ENCODE measurements at places on chromosomes 16 and 17.

- DNase-seq: no peak
Observed at GRCh38 chr17:8470447-8471047, 34.9 kb downstream of the NDEL1 start.

DNA sequence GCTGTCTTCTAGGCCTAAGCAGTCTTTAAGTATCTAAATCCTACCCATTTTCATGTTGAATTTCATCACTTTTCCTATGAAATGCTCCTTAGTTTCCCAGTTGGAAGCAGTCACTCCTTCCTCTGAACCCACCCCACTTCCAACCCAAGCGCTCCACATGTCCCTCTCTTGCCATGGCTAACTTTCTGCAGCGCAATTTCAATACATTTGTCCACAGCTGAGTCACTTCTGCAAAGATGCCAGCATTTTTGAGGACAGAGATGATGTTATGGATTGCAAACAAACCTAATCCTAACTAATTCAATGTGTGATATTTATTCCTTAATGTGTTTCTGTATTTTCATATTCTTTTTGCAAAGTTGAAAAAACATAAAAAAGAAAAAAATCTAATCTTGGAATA lies 71.7 kb downstream of the HLF start:
- no peak for DNase-seq

GRCh38 chr17:16294560-16294959 lies 58.7 kb downstream of the CENPV start:
- DNase-seq: no peak

- DNase-seq: no peak
Observed at GRCh38 chr16:76705892-76706291, 428.7 kb downstream of the CNTNAP4 start.

DNA sequence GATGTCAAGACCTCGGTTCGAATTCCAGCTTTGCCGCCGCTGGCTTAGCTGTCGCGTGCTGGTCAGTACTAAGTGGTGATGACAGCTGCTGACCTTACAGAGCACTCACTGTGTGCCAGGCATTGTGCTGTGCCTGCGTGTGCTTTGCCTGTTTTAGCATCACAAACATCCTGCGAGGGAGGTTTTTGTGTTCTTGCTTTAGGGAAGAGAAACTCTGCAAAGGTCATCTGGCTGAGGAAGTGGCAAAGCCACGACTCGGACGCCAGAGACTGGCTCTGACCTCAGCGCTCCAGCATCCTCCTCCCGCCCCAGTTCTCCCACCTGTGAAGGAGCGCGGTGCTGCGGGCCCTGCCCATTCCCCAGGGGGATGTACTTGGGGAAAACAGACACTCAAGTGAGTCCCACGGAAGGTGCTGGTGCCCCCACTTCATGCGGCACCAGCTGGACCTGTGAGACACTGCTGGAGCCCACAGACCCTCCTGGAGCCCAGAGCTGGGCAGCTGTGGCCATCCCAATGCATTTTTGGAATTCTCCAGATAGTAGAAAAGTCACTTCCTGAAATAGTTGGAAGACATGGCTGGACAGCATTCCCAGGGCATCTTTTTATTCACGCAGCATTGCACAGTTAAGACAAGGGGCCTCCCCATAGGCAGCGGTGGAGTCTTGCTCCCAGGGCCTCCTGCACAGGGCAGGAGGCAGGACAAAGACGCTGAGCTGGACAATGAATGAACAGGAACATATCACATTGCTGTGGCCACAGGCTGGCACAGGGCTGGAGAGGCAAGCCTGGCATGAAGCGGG lies 20.0 kb upstream of the HERPUD1 start:
- DNase-seq: no peak

DNA sequence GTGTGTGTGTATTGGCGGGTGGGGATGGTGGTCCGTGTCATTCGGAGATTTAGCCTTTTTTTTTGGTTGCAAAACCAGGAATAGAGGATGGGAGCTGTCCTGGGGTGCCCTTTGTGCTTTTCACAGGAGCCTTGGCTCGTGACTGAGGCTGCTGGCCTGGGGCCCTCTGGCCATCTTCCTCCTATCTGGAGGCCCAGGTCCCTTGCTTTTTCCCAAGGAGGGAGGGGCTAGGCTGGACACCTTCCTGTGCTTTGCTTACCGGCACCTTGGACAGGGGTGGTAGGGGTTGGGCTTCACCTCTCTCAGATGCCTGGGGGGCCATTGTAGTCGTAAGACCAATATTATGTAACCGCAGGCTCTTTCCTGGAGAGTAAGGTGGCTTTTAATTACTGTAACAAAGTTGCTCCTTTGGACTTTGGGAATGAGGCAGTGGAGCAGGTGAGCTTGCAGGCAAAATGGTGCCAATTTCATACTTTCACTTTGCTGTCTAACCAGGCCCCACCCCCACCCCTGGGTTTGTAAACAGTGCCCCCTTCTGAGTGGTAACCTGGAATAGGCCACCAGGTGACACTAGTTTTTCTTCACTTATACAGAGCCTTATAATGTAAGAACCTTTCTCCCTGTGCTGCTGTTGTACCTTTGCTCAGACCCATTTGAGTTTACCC lies 1.2 kb downstream of the DYNLL2 start:
- DNase-seq: peak; percentile 50

DNA sequence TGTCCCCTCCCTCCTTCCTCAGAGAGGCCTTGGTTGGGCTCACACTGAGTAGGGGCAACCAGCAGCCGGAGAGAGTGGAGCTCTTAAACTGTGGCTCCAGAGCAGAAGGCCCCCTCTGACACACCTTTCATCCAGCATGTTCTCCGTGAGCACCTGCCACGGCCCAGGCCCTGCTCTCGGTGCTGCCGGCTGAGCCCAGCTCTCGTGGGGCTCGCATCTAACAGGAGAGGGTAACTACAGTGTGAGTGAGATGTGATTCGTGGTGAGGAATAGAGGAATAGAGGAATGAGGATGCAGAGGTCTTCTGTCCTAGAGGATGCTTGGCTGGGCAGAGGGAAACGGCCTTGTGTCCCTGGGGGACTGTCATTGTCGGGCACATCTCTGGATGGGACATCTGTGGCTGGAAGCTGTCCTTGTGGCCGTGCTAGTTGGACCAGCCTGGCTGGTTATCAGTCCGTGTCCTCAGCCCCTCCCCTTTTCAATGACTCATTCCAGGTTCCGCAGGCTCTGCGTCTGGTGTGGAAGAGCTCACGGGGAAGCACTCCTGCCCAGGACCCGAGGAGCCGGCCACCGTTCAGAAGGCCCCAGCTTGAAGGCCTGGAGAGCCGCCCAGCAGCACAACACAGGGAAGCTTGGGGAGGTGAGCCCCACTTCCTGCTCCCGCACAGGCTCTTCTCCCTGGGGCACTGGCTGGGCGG lies 11.9 kb upstream of the DNASE1 start:
- DNase-seq: no peak

- no peak for DNase-seq
Observed at GRCh38 chr17:7499161-7499560, 15.0 kb downstream of the POLR2A start.

- DNase-seq: no peak
Observed at GRCh38 chr16:47054306-47054705, 80.8 kb upstream of the DNAJA2 start.

GRCh38 chr16:67190448-67191399 lies 788 bp upstream of the EXOC3L1 start:
- no peak for DNase-seq

DNA sequence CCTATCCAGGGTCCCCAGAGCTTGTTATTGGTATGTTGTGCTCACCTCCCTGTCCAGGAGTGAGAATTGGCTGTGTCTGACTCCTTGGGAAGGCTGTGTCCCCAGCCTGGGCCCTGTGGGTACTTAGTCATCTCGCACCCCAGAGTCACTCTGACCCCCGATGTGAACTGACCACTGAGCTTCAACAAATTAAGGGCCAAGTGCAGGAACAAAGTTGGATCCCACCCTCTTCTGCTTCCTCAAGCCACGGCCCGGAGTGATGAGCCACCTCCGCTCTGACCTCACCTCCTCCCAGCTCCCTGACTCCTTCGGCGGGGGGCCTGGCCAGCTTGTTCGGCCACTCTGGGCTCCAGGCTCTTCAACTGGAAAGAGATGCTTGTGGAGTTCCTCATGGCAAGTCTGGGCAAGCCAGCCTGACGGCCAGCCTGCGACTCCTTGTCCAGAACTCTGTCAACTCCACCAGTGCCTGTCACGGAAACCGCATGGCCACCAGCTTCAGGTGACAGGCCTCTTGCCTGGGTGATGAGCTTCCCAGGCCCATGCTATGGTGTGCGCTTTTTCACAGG lies 22.3 kb upstream of the MPRIP start:
- no peak for DNase-seq

GRCh38 chr17:79272666-79273219 lies 198.1 kb downstream of the ENGASE start:
- DNase-seq: no peak

- DNase-seq: no peak
Observed at GRCh38 chr16:53341792-53342191, 92.5 kb upstream of the RBL2 start.

- DNase-seq: no peak
Observed at GRCh38 chr17:67615011-67615561, 102.7 kb upstream of the NOL11 start.

DNA sequence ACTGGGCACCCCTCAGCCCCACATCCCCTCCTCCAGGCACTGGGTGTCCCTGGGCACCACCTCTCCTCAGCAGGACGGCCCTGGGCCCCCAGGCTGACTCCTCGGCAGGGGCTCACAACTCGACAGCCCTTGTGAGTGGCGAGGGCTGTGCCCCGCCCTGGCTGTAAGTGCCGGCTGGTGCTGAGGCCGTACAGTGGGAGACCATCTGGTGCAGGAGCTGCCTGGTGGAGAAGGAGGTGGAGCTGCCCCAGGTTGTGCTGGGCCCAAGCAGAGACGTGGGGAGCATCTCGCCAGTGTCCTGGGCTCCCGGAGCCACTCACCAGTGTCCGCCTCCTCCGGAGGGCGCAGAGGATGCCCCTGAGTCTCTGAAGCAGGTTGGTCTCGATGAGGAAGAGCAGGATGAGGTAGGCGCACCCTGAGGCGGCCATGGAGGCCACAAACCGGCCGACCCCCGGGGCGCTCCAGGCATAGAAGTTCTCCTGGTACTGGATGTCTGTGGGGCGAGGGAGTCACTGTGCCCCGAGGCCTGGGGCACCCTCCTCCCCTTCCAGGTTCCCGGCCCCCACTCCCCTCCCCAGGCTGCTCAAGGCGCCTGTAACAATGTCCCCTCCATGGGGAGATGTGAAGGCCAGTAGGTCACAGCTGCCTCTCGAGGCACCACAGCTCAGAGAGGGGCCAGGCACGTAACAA lies 15.1 kb upstream of the RNPS1 start:
- no peak for DNase-seq

- DNase-seq: no peak
Observed at GRCh38 chr17:45973099-45973780, 25.8 kb upstream of the STH start.

DNA sequence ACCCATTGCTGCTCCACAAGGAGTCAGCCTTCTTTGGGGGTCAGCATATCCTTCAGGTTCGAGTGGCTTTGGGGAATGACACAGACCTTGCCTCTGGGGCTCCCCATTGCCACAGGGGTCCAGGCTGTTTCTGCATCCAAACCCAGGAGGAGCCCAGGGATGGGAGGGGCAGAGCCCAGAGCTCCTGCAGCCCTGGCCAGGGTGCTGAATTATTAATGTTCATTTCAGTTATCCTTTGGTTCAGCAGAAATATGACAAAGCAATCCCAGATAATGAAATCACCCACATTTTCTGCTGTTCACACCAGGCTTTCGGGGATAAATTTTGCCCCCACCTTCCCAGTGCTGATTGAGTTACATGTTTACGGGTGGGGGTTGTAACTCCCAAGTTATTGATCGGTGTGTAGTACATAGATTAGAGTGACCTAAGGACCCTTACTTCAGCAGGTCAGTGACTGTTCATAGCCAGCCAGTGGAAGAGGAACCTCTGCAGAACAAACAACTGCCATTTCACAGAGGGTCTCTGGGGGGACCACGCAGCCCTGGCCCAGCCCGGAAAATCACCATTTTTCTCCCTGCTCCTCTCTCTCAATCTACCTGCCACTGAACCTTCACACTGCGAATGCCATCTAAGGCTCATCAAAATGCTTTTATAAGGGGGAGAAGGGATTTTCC lies 240.3 kb upstream of the N4BP1 start:
- no peak for DNase-seq

- no peak for DNase-seq
Observed at GRCh38 chr17:40903129-40903847, 18.2 kb upstream of the KRT20 start.

GRCh38 chr17:29292071-29292991 lies 1.6 kb downstream of the NUFIP2 start:
- peak; percentile 43 for DNase-seq

- DNase-seq: no peak
Observed at GRCh38 chr16:47061204-47061603, 82.5 kb downstream of the NETO2 start.

GRCh38 chr17:65290616-65291015 lies 153.4 kb downstream of the RGS9 start:
- no peak for DNase-seq

DNA sequence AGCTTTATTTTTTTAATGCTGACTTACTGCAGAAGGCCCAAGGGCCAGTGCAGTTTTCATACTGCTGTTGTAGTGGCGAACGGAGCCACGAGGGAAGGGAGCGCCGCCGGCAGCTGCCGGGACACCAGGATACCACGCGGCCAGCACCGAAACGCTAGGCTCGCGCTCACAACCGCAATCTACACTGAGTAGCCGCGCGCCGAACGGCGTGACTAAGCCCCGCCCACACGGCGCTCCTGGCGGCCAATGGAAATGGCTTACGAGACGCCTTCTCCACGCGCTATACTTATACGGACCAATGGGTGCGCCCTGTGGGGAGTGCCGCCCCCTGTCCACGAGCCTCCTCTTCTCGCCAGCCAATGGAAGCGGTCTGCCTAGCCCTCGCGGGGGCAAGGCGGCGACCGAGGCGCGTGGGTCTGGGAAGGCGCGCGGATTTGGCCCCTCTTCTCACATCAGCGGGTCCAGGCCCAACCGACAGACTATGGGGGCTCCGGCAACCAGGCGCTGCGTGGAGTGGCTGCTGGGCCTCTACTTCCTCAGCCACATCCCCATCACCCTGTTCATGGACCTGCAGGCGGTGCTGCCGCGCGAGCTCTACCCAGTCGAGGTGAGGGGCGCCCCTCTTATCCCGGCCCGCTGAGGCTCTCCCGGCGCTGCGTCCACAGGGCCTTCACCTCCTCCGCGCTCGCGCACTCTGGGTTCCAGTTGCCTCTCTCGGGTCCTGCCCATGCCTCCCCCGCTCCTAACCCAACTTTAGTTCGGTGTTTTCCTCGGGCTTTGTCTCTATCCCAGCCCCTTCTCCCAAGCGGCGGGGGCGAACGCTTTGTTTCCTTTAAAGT lies at the start of gene TMEM97:
Gene TMEM97 (plus strand): TSS at position 442 of the 839 bp plus-strand sequence. CDS start 40 bp downstream, at position 482.
- DNase-seq: peak; percentile 94

DNA sequence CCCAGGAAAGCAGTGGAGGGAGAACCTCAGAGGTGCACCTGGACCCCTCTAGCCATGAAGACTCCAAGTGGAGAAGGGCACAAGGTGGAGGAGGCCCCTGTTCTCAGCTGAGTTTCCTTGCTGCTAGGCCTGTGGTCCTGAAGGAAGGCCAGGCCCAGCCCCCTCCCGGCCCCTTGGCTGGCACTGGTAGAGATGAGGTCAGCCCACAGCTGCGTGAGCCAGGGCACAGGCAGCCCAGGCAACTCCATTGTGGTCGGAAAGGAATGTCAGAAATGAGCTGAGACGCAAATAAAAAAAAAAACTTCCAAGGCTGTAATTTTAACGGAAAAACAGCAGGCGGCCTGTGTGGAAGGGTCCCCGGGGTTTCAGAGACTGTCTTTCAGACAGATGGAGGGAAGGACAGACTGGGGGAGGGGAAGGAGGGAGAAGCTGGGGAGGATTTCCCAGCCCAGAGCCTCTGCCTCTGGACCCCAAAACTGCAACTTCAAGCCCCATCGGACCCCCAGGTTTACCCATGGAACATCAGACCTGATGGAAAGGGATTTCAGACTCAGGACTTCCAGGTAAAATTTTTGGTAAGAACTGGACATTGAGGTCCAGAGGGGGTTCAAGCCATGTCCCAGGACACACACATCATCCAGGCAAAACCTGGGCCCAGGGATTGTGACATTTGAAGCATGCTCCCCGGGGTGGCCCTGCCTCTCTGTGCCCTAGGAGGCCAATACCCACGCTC lies 25.6 kb upstream of the MRPS23 start:
- no peak for DNase-seq

All from activated CD4-positive, alpha-beta T cell treated with anti-CD3 and anti-CD28 coated beads, Interleukin-2, amount 50 U/mL, for 1 hour (primary cell).